ENCODE measurements at places on chromosomes 3 and 15.

DNA sequence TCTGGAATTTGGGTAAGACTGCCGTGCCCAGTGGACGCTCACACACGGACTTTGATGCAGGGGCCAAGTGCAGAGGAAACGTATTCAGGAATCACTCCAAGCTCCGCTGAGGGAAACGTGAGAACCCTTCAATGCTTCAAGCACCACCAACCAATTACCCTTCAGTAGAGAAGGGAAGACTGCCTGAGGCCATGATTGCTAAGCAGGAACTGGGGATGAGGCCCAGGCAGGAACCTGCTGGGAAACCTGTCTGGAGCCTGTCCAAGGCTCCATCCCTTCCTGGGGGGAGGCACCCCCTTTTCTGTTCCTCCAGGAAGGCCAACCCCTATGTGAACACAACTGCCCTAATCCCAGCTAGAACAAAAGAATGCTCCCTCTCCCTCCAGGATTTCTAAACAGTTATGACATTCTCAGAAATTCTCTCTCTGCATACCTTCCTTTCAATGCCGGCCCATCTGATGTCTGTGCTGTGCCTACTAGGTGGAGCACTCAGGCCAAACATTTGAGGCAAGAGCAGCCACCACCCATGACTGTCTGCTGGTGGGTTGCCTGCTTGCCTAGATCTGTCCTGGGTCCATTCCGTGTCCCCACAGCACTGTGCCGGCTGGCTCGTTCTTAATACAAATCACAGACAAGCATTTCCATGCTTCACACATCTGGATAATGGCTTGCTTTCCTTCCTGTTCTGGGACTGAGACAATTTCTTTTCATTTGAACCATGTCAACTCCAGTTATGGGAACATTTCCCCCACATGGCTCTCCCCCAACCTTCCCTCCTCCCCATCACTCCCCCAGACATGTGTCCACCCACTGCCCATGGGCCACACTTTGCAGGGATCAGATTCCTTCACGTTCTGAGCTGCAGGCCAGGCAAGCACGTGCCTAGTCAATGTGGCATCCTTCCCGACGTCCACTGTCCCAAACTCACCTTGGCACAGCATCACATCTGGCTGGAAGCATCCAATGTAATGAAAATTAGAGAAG lies 149.4 kb downstream of the ADAMTS17 start:
- no peak for DNase-seq

DNA sequence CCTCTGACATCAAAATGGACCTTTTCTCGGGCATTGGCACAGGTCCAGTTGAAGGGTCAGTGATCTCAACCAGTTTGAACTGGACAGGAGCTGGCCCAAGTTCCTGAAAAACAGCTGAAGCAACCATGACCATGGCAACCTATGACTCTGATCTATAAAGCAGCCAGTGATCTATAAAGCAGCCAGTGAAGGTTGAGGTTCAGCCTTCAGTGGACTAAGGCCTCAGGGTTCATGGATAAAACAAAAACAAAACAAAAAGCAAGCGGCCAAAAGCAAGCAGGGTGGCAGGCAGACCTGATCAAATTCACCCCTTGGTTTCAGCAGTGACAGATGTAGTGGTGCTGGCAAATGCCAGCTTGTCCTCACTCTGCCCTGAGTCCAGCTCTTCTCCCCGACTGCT lies 10.0 kb upstream of the CHRNB4 start:
- DNase-seq, result no peak

DNA sequence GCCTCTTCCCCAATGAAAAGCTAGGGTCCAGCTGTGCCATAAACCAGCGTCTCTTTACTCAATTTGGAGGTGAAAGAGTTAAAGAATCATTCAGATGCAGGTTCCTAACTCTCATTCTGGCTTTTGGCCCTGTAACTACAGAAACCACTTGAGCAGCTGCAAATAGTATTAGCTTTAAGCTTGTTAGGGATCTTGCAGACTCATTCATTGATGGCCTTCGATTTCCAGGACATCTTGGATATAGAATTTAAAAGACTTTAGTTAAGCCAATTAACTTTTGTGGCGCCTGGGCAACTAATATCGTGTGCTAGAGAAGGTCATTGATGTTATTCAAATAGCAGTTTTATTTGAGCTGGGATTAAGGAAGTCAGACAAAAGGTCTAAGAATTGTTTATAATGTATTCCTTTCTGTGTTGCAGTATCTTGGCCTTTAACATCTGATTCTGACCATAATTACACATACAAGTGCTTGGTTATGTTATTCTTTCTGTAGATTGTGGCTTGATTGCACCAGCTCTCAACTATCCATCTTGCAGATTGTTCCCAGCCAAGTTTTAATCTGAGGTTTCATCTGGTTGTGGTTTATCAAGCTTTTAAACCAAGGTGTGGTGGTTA lies 185.3 kb downstream of the CACNA2D3 start:
- DNase-seq, result peak; percentile 8

DNA sequence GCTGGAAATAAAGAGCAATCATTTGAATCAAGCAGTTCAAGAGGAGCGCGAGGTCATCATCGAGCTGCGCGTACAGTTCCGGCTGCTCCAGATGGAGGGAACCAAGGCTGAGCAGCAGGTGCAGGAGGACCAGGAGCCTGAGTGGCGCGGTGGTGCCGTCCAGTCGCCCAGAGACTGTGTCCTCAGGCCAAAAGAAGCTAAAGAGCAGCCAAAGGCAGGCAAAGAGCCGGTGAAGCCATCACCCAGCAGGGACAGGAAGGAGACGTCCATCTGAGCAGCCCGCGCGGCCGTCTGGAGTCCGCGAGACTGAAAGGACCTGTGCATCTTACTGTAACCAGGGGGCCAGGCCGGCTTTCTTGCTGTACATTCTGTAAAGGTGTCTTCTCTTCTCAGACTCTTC lies 277.2 kb upstream of the TTC14 start:
- DNase-seq, result no peak

DNA sequence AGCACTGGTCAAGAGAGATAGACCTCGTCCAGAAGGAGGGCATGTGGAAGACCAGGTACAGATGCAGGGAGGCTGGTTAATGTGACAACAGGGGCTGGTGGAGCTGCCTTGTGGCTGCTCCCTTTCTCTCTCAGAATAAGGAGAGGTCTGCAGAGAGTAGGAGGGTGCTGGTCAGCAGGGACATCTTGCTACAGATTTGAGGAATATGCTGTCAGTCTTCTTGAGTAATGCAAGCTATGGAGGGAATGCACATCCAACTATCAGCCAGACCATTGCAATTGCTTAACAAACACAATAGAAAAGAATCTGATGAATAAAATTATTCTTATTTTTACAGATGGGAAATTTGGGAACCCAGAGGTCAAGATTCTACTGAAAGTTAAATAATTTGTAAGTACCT lies 20.3 kb upstream of the SIAH2 start:
- no peak for DNase-seq

DNA sequence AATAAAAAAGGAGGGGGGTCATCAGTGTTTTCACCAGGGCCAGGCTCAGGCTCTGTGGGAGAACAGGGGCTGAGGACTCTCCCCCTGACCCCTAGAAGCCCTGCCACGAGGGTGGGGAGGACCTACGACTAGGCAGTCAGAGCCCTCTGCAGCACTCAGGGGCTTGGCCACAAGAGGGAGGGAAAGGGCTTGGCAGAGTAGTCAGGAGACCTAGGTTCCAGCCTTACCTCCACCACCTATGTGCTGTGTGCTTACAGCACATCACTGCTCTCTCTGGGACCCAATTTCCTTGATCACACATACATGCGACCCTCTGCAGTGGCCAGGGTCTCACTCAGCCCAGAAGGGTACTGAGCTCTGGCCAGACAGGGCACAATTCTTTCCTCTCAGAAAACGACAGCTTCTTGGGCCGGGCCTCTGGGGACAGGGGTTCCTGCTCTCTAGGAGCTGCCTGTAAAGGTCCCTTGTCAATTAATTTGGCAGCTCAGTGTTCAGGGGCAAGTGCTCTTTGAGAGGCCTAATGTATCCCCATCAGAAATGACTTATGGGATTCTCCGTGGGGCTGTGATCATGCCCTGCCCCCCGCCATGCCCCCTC lies 16.4 kb upstream of the SKIC8 start:
- DNase-seq, result peak; percentile 60

DNA sequence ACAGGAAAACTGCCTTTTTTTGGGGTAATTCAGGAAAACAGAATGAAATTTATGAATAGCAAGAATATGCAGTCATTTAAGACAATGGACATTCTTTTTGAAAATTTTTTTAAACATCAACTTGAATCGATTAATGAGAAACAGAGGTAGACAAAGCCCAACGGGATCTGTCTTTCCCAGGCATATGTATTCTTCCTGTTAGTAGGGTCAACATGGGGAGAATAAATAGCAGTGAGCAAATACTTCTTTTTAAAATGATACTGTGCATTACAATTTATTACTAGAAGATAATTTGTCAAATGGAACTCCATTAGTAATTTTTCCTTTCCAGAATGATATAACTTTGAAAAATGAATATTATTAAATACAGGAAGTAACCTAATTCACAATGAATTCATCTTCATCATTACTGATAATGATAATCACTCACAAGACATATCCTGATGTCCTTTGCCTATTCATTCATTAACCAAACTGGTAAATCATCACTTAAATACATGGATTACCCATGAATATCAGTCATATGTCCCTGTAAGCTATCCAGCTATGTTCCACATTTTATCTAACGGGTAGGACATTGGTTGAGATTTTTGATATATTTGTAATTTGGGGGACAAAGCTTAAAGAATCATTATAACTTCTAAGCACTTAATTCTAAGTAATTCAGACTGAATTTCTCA lies 209.2 kb upstream of the CDIN1 start:
- DNase-seq, result no peak

- DNase-seq, result peak; percentile 55
Observed at GRCh38 chr3:33128706-33129105, 14.9 kb downstream of the CRTAP start.

Measured in umbilical cord (tissue), 2 donors.